ENCODE measurements at places on chromosomes 7 and 10.

- no peak for DNase-seq
These were observed 68.5 kb downstream of the SLC25A13 start for GRCh38 chr7:96253441-96253840.

- no peak for DNase-seq
These were observed 210.7 kb downstream of the ADK start for GRCh38 chr10:74361678-74362077.

- no peak for DNase-seq
These were observed 22.6 kb downstream of the PALS2 start for GRCh38 chr7:24595671-24596418.

- DNase-seq, result no peak
These were observed 24.1 kb upstream of the ABCC2 start for GRCh38 chr10:99758211-99758891.

GRCh38 chr7:48309720-48310119, 138.5 kb downstream of the ABCA13 start:
- DNase-seq, result no peak

GRCh38 chr10:129810-130209, 5.4 kb upstream of the ZMYND11 start:
- peak; percentile 64 for DNase-seq

DNA sequence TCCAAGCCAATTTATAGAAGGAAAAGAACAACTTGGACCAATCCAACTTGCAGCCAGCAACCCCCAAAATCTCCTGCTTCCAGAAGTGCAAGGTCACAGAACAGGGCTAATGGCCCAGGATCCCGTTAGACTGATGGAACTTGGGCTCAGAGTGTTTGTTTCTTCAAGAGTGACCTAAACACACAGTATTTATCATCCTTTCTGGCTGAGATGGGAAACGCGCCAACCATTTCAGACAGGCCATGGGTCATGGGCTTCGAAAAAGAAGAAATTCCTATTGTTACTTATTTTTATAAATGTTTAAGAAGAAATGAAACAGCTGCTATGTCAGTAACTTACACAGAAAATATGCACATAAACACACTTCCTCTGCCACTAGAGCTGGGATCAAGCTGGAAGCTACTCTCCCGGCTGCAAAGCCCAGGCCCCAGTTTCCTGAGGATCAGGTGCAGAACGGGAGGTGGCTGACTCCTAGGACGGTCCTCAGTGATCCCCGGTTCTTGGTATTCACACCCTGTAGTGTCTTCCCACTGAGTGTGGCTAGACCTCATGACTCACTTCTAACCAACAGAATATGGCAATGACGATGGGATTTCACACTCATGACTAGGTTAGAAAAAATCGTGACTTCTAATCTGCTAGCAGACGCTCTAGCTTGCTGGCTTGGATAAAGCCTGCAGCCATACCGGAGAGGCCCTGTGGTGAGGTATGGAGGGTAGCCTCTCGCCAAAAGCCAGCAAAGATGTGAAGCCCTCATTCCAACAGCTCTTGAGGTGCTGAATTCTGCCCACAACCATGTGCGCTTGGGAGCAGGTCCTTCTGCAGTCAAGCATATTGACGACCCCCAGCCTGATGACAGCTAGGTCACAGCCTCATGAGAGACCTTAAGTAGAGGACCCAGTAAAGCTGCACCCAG, 60.2 kb downstream of the CHST15 start:
- peak; percentile 80 for DNase-seq
